Activated CD4-positive, alpha-beta T cell treated with anti-CD3 and anti-CD28 coated beads, Interleukin-2, amount 50 U/mL, for 24 hours (primary cell): ENCODE measurements at places on chromosomes 7 and 10.

- no peak for DNase-seq
Measured at GRCh38 chr10:132521041-132521465, 16.5 kb upstream of the INPP5A start.

DNA sequence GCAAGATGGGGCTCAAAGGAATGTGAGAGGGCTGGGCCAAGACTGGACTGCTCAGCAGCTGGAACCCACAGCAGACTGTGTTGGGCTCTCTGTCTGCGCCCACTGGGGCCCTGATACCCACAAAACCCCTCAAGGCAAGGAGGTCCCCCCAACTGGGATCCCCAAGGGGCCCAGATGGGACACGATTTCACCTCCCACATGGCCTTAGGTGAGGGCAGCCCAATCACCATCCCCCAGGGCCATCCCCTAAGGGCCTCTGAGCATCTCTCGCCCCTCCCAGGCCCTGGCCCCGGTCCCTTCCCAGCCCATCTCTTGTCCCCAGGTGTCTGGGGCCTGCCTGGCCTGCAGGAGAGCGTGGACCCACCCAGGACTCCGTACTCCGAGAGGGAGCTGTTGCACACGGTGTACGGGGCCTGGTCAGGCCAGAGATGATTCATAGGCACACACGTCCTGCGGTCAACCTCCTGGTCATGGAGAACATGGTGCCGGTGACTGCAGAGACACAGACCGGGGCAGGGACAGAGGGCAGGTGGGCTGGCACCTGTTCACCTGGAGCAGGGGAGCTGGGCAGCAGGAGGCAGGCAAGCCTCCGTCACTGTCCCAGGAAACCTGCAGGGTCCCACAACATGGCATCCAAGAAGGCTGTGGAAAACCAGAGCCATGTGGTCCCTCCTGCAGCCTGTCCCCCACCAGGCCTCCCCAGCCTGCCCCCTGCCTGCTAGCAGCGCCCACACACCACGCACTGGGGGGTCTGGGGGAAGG lies 21.6 kb downstream of the OGDHL start:
- no peak for DNase-seq

DNA sequence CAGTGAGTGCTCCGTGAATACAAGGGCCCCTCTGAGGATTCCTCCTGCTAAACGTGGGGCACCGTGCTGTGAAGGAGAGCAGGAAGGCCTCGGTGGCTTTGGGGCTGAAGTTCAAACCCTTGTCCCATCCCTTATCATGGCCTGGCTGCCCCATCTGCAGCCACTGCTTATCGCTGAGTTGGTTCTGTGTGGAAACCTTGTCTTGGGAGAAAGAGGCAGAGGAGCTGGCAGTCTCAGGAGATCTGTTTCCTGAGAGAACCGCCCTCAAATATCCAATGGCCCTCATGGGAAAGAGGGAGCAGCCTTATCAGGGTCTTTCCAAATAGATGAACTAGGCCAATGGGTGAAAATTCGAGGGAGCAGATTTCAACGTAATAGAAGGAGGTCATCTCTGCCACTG lies 52.0 kb upstream of the NRF1 start:
- no peak for DNase-seq

- no peak for DNase-seq
Measured at GRCh38 chr10:127313996-127314700, 117.8 kb upstream of the INSYN2A start.

DNA sequence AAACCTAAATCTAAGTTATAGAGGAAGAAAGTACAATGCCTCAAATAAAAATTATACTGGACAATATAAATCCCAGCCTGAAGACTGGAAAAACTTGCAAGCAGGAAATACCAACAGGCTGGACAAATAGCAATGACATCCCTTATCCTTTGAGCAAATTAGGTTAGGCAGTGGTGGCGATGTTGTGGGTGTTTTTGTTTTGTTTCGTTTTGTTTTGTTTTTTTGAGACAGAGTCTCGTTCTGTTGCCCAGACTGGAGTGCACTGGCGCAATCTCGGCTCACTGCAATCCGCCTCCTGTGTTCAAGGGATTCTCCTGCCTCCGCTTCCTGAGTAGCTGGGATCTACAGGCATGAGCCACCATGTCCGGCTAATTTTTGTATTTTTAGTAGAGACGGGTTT lies 57.3 kb upstream of the TES start:
- no peak for DNase-seq

DNA sequence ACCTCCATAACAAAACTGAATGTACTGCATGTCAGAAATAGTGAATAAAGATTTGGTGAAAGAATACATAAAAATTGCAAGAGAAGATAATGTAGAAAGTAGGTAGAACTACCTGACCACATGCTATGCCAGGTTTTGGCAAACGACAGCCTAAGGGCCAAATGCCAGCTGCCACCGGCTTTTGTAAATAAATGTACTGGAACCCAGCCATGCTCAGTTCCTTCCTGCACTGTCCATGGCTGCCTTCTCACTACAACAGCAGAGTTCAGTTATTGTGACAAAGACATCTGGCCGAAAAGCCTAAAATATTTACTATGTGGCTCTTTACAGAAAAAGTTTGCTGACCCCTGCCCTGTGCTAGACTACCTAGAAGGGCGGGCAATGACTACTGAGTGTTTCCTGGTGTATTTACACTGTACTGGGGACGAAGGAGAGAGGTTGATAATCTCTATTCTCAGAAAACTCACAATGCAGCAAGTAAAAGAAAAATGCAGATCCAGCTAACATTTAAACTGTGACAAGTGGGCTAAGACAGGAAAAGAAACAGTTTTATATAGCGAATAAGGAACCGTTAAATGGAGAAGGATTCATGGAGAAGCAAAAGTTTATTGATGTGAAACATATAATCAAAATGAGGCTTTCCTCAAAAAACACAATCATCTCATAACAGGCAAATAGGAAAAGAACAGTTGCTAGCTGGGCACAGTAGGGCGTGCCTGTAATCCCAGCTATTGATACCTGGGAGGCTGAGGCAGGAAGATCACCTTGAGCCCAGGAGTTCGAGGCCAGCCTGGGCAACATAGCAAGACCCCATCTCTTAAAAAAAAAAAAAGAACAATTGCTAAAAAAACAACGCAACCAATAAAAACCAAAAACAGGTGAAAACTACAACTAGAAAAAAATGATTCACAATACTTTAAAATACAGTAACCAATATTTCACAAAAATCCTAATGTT lies 13.7 kb downstream of the KIN start:
- no peak for DNase-seq

GRCh38 chr10:31083765-31084184 lies 52.1 kb upstream of the ZNF438 start:
- DNase-seq, result peak; percentile 76

DNA sequence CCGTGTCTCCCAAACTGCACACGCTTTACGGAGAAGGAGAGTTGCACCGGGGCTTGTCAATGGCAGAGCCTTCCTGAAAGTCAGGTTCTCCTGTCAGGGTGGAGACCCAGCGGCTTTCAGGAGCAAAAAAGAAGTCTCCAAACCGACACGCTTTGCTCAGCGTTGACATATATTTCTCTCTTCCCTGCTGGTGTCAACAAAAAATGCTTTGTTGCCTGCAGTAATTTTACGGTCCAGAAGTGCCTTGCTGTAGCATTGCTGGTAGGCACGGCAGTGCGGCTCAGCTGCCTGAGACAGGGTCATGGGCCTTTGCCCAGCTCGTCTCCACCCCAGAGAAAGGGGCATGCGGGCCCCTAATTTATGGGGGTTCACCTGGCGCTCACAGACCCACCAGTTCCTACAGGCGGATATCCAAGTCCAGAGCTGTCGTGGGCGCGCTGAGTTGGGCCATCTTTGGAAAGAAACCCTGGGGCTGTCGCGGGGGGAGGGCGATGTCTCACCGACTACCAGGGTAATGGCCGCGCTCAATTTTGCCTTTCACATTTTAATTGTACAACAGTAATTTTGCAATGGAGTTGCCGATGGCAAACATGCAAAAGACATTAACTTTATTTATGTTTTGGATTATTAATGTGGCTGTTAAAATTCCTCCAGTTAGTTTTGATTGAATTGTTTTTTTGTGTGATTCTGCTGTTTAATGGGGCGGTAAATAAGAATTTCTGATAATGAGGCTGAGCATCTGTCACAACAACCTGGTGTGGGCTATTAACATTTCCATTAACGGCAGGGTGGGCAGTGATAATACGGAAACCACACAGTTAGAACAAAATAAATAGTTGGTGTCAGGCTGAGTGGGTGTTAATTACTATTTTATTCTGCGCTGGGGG lies 478.2 kb upstream of the FOXK1 start:
- no peak for DNase-seq

DNA sequence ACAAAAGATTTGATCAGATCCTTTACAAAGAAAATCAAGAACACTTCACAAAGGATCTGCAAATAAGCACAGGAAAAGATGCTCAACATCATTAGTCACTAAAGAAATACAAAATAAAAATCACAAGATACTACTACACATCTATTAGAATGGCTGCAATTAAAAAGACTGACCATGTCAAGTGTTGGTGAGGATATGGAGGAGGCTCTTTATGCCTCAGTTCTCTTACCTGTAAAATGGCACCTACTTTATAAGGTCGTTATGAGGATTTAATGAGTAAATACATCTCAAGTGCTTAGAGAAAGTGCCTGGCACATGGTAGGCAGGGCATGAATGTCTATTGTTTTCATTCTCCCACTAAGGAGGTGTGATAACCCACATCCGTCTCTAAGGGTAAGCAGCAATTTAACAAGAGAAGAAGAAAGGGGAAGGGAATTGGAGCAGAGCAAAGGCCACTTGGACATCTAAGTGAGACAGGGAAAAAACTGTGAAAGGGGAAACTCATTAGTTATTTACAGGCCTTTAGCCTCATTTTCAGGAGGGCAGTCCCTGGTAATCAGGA lies 157.5 kb upstream of the NFE2L3 start:
- DNase-seq, result no peak

DNA sequence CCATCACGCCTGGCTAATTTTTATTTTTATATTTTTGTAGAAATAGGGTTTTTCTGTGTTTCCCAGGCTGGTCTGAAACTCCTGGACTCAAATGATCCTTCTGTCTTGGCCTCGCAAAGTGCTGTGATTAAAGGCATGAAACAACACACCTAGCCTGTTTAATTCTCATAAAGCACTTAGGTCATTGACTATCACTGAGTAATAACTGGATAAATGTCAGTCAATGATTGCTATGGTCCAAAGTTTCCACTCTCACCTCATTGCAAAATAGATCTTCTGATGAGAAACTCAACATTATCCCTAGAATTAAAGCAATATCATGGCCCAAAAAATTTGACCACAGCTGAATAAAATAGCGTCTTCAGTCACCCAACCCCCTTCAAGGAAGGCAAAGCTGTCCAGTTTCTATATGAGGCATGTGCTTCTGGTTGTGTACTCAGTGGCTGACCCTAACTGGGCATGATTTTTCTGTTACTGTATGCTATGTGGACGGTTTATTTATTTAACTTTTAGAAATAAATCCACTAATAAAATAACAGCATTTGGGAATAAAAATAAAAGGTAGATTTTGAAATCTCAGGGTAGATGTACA lies 86.5 kb upstream of the LRRN3 start:
- DNase-seq, result no peak

GRCh38 chr7:39051279-39051678 lies 73.6 kb downstream of the POU6F2 start:
- no peak for DNase-seq

DNA sequence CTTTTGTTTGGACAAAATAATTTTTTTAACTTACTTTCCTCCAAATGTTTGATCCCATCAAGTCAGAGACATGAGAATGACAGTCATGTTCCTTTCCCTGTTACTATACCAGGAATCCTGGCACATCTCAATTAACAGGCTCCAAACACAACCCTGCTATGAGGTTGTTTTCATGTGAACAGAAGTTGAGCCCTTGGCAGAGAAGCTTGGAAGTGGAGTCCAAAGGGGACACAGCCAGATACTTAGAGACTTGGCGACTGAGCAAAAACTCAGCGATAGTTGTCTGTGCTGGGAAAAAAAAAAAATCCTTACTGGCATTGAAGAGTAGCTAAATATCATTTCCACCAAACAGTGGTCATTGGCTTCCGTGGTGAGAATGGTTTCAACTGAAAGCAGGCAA lies 12.8 kb downstream of the TUBAL3 start:
- DNase-seq, result no peak

- peak; percentile 60 for DNase-seq
Measured at GRCh38 chr10:11986593-11987216, 55.9 kb downstream of the UPF2 start.

GRCh38 chr10:111756217-111757061 lies 427.1 kb downstream of the GPAM start:
- DNase-seq, result no peak

DNA sequence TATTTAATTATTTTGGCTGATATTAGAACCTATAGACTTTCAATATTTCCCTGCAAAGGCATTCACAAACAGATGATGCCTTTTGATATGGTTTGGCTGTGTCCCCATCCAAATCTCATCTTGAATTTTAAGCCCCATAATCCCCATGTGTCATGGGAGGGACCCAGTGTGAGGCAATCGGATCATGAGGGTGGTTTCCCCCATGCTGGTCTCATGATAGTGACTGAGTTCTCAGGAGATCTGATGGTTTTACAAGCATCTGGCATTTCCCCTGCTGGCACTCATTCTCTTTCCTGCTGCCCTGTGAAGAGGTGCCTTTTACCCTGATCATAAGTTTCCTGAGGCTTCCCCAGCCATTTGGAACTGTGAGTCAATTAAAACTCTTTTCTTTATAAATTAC lies 9.3 kb upstream of the PNLIPRP3 start:
- DNase-seq, result no peak

GRCh38 chr10:22433875-22434274 lies 88.6 kb downstream of the SPAG6 start:
- DNase-seq, result no peak

- DNase-seq, result no peak
Measured at GRCh38 chr10:6659451-6659850, 79.4 kb upstream of the PRKCQ start.

DNA sequence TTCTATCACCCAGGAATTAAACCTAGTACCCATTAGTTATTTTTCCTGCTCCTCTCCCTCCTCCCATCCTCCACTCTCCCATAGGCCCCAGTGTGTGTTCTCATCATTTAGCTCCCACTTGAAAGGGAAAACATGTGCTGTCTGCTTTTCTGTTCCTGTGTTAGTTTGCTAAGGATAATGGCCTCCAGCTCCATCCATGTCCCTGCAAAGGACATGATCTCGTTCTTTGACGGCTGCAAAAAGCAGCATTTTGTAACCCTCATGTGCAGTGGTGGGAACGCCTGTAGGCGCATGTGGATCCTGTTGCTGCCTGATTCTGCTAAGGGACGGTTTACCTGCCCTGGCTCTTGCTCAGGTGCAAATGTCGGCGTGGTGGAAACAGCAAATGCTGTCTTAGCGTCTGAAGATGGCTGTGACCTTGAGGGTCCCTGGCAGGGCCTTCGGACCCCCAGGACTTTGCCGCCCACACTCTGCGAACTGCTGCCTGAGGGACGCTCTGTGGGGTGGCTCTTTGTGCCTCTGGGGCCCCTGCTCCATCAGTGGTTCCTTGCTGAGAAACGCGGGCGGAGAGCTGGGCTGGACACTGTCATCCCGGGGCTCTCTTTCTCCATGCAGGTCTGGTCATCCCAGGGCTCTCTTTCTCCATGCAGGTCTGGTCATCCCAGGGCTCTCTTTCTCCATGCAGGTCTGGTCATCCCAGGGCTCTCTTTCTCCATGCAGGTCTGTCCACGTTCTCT lies 5.6 kb upstream of the MTG1 start:
- DNase-seq, result no peak
